Stimulated activated naive CD4-positive, alpha-beta T cell treated with Interleukin-2 at 50 U/mL for 16 hours (primary cell): ENCODE measurements at places on chromosomes 4 and X.

DNA sequence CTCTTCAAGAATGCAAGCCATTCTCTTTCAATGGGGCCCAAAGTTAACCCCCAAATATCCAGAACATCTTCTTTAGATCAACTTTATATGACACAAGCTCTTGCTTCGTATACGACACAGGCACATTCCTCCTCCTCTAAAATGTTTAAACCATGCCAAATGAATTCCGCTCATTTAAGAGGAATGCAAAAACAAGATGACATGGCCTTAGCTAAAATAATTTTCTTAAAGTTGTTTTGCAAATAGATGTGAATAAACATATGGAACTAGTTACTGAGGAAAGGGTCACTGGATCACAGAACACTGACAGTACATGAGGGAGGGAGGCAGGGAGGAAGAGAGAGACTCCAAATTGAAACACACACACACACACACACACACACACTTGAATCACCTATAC lies 97.4 kb downstream of the RASL11B start:
- no peak for DNase-seq

DNA sequence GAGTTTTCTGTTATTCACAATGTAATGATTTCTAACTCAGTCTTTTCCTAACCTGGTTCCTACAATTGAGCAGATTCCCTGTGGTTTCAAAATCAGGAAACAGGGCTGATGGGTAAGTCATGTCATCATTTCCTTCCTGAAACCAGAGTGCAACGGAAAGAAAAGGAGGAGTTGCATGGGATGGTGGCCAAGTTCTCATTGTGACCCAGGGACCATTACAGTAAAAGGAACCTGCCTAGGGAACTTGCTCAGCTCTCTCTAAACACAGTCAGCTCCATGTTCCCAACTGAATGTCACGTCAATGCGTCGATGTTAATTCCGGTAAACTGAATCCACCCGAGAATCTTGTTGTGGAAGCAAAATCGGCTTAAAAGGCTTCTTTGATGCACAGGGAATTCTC lies 51.2 kb downstream of the LGI2 start:
- no peak for DNase-seq

DNA sequence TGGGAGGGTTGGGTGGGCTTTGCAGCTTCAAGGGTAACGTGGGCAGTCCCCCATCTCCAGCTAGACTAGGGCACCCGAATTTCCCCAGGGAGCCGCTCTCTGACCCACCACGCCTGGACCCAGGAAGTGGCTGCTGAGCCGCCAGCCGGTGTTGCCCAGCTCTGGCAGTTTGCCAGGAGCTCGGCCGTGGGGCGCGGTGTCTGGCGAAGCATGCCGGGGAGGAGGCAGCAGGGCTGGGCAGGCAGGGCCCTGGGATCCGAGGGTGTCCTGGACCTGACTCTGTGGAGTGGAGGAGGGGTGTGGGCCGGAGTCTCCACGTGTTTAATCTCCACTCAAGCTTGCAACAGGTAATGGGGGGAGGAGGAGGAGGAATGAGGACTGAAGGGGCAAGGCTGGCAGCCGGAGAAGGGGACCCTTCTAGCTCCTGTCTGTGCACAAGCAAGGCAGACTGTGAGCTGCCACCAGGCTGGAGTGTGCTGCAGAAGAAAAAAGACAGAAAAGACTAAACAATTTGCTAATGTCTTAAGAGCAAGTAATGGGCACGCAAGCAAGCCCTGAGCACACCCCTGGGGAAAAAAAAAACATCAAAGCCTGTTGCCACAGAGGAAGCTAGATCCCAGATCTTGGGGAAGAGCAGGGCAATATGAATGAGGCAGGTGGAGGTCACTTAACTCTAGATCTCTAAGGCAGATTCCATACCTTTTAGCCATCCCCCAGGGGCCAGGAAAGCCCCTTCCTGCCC lies 2.4 kb downstream of the LONRF3 start:
- DNase-seq, result peak; percentile 14

DNA sequence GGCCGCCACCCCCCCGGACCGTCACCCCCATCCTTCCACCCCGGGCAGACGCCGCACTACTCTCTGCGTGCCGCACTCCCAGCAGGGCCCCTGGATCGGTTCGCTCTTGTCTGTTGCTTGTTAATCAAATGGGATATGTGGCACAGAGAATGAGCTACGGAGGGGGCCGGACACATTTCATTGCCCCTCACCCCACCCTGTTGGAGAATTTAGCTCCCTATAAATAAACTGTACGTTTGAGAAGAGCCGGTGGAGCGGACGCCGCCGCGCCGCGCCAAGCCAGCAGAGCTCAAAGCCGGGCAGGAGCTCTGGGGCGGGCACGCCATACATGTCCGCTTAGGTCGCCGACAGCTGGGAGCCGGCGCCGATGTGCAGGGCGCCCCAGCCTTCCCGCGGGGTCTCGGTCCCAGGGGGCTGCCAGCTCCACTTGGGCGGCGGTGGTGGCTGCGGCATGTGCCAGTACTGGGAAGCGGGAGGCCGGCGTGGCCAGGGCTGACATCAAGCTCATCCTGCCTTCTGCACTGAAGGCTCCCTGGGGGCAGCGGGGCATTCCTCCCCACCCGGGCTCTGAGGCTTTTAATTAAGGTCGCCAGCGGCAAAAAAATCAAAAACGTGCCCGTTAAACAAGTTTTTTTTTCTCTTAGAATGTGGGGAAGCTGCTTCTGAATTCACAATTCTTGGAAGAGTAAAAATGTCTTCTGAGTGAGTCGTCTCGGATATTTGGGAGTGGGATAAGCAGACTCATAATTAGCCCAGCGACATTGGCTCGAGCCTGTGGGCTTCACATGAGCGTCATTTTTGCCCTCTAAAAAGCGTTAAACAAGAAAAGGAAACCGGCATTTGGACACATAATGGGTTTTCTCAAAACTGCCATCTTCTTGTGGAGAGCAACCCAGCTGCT lies 1.1 kb upstream of the PCDH19 start:
- no peak for DNase-seq

DNA sequence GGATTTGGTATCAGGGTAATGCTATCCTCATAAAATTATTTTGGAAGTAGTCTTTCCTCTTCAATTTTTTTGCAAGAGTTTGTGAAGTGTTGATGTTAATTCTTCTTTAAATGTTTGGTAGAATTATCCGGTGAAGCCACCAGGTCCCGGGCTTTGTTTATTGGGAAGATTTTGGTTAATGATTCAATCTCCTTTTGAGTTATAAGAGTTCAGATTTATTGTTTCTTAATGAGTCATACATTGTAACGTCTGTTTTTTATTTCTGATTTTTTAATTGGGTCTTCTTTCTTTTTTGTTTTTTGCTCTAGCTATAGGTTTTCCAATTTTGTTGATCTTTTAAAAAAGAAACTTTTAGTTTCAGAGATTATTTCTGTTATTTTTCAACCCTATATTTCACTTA lies 412.3 kb downstream of the PDGFC start:
- DNase-seq, result no peak

DNA sequence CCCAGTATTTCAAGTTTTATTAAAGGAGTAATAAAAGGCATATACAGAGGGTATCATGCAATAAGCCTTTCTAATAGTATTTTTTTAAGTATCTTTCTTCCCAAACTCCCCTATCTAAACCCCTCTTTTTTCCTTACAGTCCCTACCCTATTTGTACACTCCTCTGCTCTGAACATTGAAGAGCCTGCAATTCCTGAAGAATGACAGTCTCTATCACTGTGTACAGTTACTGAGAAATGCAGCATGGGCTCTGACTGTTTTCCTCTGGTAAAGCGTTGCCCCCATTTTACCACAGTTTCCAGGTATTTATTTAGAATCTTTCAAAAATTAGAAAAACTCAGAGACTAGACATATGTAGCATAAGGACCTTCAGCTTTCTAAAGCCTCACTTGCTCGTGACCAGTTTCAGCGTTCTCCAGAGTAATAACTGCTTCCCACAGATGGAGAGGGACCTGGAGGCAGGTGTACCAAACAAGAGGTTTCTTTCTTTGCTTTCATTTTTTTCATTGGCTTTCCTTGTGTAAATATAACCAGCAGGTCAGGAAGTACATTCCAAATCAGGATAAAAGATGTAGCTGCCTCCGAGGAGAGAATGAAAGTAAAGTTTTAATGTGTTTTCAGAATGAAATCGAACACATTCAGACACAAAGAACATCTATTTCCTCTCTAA lies 230.8 kb downstream of the CFAP299 start:
- DNase-seq, result no peak
